ENCODE measurements at places on chromosomes 12 and 14.

- no peak for DNase-seq
Measured at GRCh38 chr14:50397390-50398188, 908 bp upstream of the CDKL1 start.

GRCh38 chr14:77141214-77142004, at the start of gene ZDHHC22:
Gene ZDHHC22 (minus strand): TSS chr14:77141791. CDS start chr14:77139738, 2,053 bp downstream.
- DNase-seq = no peak

DNA sequence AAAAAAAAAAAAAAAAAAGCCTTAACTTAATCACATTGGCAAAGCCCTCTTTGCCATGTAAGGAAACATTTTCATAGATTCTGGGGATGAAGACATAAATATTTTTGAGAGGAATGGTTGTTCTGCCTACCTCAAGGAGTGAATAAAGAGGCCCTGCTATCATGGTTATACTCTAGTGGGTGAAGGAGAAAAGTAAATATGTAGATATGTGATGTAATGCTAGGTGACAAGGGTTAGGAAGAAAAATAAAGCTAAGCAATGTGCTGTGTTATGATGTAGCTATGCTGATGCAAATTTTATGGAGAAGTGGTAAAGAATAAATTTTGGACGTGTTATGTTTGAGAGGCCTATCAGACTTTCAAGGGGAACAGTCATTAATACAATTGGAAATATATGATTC, 80.1 kb upstream of the DUSP6 start:
- no peak for DNase-seq

GRCh38 chr12:113058553-113058952, 2.0 kb downstream of the DTX1 start:
- DNase-seq = no peak

DNA sequence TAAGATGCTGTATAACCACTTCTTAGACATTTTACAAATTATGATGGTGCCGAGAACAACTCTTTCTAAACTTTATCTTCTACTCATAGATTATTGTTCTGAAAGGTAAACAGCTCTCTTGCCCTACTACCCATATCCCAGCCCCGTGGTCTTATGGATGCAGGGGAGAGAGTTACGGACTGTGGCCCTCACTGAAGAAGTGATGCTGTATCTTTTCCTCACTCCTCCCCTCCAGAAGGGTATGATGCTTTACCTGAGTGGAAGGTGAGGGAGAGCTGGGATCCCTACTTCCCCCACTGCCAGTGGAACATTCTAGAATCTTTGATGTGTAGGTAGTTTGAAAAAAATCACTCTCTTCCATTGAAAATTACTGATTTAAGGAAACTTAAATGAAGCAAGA, 3.5 kb downstream of the TSHR start:
- no peak for DNase-seq

- DNase-seq = no peak
Measured at GRCh38 chr14:36340276-36340890, 19.9 kb upstream of the MBIP start.

DNA sequence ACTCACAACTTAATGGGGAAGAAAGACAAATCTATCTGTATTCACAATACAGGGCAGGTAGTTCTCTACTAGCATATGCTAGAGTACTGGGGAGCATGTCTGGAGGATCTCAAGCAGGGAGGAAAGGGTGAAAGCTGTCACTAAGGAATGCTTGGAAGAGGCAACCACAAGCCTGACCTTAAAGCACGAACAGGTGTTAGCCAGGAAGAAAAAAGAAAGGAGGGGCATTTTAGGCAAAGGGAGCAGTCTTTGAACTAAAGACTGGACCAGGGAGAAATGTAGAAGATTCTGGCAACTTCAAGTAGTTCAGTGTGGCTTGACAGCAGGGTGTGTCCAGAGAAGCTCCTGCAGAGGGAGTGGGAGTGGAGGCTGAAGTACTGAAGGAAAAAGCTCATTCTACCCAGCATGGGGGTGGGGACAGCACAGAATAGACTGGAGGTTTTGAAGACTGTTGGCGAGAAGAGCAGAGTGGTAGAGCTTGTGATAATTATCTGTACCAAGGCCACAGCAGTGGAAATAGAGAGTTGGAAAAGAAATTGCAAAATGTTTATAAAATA, 50.9 kb downstream of the AP5M1 start:
- DNase-seq = no peak

GRCh38 chr12:75135026-75135425, 74.6 kb downstream of the KCNC2 start:
- DNase-seq = no peak

GRCh38 chr14:68718023-68718990, 74.6 kb downstream of the ZFP36L1 start:
- no peak for DNase-seq

DNA sequence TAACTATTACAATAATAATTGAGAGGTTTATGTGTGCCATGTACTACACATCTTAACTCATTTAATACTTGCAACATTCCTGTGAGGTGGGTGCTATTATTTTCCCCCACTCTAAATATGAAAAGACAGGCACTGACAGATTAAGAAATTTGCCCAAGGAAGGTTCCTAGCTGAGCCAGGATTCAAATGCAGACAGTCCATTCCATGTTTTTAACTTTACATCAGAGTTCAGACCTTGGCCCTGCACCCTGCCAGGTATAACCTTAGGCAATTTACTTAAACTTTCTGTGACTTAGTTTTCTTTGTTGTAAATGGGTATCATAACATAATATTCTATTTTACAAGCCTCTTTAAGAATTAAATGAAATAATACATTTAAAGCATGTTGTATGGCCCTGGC, 26.6 kb downstream of the RDH12 start:
- DNase-seq = no peak

- DNase-seq = peak; percentile 48
Measured at GRCh38 chr12:6852651-6853354, 853 bp downstream of the USP5 start.

DNA sequence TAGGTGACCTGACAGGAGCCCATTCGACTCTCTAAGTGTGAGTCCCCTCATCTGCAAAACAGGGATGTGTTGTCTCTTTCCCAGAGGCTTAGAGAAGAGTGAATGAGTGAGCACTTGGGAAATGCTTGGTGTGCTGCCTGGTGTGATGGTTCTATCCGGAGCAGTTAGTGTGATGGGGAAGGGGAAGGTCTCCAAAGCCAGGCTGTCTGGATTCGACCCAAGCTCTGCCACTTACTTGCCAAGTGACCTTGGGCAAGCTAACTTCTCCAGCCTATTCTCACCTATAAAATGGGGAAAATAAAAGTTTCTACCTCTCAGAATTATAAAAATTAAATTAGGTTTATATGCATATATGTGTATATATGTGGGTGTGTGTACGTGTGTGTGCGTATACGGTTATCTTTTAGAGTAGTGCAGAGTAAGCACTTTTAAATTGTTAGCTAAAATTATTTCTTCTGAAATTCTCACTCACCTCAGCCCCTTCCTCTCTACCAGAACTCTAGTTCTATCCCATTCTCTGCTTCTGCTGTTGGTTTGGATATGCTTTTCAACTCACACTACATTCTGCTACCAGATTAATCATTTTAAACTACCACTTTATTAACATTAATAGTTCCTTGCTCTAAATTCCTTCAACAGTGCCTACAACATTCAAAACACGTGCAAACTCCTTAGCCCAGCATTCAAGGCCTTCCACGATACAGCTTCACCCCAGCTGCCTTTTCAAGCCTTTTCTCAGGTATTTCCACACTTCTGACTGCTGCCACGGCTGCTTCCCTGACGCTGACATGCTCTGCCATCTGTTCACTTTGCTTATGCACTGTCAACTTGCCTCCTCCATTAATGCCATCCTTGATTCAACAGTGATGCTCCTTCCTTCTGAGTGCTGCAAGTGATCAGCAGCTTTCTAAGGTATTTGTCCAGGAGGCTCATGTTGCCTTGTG, 55.3 kb downstream of the DICER1 start:
- DNase-seq = no peak

DNA sequence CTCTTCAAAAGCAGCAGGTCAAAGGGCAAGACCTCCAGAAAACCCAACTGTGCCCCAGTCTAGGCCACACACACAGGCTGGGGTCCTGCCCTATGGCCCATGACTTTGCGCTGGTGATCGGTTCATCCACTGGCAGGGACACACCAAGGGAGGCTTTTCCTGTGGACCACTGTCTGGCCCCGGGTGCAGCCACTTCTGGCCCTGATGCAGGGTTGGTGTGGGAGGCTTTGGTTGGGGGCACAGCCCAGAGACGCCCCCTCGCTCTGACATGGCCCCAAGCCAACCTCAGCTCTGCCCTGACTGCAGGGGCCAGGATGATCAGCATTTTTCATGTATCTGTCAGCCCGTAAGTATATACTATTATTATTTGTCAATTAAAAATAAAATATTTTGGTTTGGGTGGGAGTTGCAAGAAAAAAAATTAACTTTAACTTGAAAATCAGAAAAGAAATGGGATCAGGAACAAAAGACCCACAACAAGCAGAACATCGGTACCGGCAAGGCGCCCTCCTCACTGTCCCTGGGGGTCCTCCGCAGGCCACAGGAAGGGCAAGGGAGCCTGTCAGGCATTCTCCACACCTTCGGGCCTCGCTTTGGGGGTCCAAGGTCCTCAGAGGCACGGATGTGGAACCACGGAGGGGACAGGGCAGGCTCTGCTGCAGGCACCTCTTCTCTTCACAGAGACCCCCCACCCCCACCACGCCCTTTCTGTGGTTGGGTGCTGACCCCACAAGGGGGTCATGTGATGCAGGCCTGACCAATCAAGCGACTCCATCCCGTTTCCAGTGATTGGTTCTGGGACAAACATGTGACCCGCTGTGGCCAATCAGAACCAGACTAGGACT, 181.5 kb upstream of the SFSWAP start:
- no peak for DNase-seq

DNA sequence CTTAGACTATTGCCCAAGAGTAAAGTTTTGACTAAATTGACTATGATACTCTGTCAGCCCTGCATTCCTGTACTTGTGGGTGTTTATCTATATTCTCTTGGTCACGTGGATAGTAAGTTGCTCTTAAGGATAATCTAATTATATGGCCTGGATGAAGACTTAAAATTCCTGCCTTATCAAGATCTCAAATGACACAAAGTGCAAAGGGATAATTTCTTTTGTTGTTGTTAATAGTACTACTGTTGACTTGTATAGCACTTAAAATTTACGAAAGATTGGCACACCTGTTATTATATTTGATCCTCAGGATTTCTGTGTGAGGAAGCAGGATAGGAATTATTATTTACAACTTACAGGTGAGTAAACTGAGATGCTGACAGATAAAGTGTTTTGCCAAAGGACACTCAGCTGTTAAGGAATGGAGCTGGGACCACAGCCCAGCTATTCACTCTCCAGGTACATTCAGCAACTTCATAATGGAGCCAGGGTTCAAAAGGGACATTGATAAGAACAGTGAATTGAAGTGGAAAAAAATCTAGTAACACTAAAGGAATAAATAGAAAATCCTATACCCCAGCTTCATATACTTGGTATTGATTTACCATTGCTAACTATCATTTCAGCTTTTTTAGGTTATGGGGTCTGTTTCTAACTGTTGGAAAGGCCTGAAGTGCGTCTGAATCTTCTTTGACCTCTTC, 53.4 kb upstream of the EVL start:
- DNase-seq = no peak

DNA sequence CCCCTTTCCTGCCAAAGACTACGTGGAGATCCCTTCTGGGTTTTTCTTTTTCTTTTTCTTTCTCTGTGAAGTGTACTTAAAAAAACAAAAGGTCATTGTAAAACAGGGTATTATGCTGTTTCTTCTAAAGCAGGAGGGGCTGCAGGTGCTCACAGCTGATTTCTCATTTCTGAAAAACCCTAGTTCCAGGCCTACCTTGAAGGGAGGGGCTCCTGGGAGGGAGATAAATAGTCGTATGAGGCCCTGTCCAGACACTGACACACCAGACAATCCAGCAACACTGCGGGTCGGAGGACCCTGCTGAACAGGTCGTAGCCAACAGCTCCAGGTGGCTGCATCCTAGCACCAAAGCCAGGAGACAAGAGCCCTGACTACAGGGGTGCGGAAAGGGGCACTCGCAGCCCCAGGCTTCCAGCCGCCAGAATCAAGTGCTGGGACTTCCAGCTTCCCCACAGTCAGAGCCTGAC, 41.1 kb downstream of the PSMA6 start:
- no peak for DNase-seq

DNA sequence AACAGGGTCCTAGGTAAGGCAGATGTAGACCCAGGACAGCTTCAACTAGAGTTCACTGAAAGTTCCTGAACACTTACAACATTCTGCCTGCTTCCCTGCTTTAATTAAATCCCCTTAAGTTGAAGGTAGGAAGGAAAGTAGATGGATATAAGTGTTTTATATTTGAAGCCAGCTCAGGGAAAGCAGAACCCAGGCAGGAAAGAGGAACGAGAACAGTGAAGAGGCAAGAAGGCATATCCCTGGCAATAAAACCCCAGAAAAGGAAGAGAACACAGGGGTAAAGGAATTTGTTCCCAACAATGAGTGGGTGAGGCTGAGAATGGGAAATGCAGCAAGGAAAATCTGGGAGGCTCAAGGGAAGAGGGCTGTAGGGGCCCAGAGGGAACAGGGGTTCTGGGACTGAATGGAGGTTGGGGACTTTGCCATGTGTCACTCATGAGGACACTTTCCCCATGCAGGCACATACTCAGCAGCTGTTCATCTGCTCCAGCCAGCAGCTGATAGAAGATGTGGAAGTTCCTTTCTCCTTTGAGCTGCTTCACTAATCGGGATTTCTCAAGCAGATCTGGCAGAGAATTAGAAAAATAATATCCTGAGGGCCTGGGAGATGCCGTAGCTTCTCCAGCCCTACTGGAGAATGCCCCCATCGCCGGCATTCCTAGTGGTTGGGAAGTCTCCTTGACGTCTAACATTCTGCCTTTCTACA, 3.7 kb downstream of the MYO1A start:
- no peak for DNase-seq

- DNase-seq = no peak
Measured at GRCh38 chr14:51548187-51548586, 103.5 kb upstream of the FRMD6 start.

- no peak for DNase-seq
Measured at GRCh38 chr14:101589486-101590015, 28.3 kb downstream of the DIO3 start.

DNA sequence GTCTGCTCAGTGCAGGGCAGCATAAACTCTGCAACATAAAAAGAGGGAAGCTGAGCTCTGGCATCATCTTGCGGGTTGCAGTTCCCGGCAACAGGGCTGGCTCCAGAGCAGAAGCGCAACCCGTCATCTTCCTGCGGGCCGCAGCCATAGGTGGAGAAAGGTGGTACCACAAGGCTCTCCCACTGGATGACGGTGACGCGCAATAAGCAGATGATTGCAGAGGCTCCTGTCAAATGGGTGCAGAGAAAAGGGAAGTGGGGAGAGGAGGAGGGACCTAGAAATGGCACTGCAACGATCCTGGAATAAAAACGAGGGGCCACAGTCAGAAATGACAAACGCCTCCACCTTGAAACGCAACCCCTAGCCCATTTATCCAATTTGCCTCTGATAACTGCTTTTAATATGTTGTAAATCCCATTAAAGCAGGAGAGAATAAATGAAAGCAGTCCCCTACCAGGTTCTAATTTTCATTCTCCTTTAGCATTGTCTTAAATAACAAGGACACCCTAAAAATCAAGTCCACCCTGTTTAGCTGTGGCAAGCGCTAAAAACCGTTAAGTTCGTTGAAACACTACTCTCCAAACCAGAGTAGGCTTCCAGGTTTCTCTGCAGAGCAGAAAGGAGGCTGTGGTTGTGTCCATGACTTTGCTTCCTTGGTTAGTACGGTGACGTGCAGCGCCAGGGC, 30.9 kb upstream of the TUBA1C start:
- peak; percentile 70 for DNase-seq

- DNase-seq = no peak
Measured at GRCh38 chr12:97394657-97395056, 67.9 kb upstream of the RMST start.
